ENCODE measurements at places on chromosomes 6 and 20.

- no peak for DNase-seq
Observed at GRCh38 chr6:107973594-107973993, 15.6 kb upstream of the SEC63 start.

- no peak for DNase-seq
Observed at GRCh38 chr6:33439956-33440648, 14.3 kb upstream of the ZBTB9 start.

GRCh38 chr6:75204217-75204958 is 1.5 kb downstream of the COL12A1 start:
- peak; percentile 67 for DNase-seq

DNA sequence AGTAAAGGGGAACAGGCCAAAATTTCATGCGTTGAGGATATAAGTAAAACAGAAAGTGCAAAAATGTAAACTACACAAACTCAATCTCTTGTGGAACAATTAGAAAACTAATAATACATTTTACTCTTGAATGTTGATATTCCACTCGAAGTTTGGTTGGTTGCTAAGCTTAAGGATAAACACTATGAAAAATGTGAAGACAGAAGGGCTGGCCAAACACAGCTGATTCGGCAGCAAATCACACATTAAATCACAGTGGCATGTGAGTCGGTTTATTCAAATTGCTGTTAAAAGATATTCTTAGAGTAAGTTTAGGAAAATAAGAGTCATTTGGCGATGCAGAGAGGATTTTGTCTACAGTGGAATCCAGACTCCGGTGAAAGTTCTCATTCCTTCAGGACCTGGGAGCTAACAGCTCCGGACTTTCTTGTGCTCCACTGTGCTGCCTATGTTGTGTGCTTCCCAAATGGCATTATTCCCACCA is 1.4 kb upstream of the EPM2A start:
- no peak for DNase-seq

DNA sequence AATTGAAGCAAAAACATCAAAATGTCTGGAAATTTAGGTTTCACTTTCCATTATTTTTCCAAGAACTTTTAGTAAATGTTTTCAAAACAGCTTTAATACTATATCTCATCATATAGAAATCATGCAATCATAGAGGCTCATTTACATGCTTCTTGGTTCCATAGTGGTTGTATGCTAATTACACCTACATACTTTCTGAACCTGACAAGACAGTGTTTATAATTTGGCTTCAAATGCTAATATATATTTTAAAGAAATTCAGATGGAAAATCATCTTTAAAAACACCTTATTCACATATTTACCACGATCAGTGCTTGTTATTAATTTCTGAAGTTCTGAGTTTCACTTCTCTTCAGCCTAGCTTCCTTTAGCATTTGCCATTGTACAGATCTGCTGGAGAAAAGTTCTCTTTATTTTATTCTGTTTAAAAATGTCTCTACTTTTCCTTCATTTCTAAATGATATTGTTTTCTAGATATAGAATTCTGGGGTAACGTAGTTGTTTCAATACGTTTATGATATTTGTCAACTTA is 89.9 kb downstream of the PLCB1 start:
- no peak for DNase-seq

DNA sequence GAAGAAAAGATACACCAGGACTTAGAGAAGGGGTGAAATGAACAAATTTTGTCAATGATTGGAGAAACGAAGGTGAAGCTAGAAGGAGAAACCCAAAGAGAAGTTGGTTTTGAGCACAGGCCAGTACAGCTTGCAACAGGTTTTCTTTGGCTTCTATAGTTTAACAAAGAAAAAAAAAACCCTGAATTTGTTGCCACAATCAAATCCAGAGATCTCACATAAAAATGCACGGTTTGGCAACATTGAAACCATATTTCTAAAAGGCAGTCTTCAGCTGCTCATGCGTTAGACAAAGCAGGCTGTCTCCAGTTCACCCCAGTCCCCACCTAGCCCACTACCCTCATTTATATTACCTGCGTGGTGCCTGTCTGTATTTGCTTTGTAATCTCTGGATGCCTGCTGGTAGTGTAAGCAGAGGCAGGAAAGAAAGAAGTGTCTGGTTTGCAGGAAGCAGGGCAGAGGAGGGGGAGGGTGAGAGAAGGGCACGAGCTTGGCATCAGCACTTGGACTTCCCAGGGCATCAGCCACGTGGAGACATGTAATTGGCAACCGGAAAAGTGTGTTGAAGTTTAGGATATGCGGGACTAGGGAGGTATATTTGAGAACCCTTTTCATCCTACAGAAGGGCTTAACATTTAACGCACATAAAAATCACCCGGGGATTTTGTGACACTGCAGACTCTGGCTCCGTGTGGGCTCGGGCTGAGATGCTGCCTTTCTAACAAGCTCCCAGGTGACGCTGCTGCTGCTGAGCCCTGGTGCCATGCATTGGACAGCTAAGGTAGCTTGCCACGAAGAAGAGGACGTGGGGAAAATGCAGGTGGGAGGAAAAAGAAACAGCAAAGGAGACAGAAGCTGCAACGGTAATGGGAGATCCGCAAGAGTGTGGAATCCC is 14.4 kb downstream of the PFDN4 start:
- DNase-seq, result no peak

- no peak for DNase-seq
Observed at GRCh38 chr20:24970754-24971153, 21.7 kb downstream of the CST7 start.

GRCh38 chr6:134295953-134296553 is 21.9 kb downstream of the SGK1 start:
- peak; percentile 96 for DNase-seq

- no peak for DNase-seq
Observed at GRCh38 chr6:110390404-110390803, 25.0 kb downstream of the DDO start.

GRCh38 chr20:20549267-20549612 is 163.2 kb downstream of the RALGAPA2 start:
- no peak for DNase-seq

GRCh38 chr6:137740091-137740755 is 126.8 kb upstream of the TNFAIP3 start:
- DNase-seq, result no peak

DNA sequence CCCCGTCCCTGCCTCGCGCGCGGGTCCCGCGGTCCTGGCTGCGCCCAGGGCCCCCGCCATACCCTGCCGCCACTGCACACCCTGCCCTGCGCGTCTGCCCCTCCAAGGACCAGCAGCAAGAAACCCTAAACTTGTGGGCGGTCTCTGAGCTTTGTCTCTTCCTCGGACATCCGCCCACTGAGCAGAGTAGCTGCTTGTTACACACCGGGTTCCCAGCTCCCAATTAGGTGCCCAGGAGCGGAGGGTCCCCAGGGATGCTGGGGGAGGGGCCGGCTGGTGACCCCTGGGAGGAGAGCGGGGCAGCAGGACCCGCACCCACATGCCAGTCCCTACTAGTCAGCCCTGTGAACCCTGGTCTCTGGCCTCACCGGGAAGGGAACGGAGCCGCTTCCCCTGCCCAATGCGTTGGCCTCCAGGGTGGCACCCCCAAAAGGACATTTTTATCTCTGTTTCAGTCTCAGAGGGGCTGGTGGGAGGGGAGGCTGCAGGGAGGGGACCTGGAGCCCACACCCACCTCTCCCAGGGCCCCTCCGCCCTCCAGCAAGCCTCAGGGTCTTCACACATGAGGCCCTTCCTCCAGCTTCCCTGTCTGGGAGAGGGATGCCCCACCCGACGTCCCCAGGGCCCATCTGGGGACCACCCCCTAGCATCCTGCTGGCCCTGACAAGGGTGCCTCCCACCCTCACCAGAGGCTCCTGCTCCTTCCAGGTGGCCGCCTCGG is 10.5 kb downstream of the STMN3 start:
- DNase-seq, result no peak

DNA sequence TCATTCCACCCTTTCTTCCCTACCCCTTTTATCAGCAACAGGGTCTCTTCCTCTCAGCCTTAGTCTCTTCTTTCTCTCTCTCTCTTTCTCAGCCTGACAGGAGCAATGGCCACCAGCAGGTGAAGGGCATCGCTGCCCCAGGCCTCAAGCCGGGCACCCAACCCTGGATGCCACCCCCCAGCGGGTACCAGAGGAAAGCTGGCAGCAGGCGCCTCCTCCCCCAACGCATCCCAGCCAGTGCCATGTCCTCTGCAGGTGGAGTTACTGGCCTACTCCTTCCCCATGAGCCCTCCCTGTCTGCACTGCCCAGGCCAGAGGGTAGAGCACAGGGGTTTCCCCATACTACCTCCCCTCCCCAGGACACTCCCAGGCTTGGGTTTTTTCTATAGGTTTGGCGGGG is 32.2 kb downstream of the EIF2S2 start:
- DNase-seq, result no peak

DNA sequence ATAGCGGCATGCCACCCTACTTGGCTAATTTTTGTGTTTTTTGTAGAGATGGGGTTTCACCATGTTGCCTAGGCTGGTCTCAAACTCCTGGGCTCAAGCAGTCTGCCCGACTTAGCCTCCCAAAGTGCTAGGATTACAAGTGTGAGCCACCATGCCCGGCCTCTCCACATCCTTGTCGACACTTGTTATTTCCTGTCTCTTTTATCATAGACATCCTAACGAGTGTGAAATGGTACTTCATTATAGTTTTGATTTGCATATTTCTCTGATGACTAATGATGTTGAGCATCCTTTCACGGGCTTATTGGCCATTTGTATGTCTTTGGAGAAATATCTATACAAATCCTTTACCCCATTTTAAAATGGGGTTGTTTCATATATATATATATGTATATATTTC is 39.0 kb upstream of the ASXL1 start:
- DNase-seq, result no peak

- DNase-seq, result no peak
Observed at GRCh38 chr6:88301256-88301655, 135.1 kb upstream of the CNR1 start.

GRCh38 chr20:44448753-44449546 is 26.7 kb upstream of the TTPAL start:
- DNase-seq, result no peak

GRCh38 chr6:24926192-24926591 is 9.6 kb downstream of the RIPOR2 start:
- DNase-seq, result no peak

DNA sequence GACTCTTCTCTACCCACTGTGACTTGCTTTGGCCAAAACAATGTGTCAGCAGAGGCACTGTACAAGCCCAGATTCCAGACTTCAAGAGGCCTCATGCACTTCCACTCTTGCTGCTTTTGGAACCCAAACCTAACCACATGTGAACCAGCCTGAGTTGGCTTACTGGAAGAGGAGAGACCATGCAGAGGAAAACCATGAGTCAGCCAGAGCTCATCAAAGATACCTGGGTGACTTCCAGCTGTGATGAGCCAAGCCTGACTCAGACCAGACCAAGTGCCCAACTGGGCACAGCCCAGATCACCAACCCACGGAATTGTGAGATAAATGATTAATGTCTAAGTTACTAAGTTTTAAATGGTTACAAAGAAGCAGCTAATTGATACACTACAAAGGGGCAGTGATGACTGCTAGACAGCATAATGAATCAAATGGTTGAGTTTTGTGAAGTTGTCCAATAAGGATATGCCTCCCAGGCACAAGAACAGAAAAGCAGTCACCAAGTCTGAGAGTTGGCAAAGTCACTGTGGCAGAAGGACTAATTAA is 16.2 kb upstream of the BEND6 start:
- peak; percentile 83 for DNase-seq

DNA sequence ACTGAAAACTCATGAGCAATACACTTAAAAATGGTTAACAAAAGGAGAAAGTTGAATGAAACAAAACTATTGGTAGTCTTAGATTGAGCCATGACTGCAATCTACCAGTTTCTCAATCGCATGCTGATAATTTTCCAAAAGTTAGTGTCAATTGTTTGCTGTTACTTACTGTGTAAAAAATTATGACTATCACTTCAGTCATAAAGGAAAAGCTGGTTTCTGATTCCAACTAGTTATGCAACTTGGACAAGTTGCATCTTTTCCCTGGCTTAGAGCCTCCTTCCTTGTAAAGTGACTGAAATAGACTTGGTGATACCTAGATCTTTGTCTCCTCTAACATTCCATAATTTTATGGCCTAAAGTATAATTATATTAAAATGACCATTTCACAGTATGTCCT is 88.3 kb upstream of the PAK5 start:
- no peak for DNase-seq

GRCh38 chr20:36491901-36492617 is 49.3 kb upstream of the MYL9 start:
- DNase-seq, result no peak

DNA sequence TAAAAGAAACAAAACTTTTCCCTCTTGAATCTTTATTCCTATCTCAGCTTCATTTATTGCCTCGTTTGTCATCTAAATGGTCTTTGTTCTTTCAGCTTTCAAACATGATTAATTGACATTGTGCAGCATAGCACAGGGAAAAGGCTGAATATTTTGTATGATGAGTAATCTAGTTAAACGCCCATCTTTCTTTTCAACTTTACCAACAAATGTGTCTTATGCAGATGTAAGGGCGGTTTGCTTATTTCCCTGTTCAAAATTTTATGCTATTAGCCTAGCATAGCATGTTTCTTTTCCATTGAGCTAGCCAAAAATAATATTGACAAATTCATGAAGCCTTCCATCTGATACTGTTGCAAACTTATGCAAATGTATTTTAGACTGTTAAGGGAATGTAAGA is 176.4 kb upstream of the AKAP12 start:
- DNase-seq, result peak; percentile 54

DNA sequence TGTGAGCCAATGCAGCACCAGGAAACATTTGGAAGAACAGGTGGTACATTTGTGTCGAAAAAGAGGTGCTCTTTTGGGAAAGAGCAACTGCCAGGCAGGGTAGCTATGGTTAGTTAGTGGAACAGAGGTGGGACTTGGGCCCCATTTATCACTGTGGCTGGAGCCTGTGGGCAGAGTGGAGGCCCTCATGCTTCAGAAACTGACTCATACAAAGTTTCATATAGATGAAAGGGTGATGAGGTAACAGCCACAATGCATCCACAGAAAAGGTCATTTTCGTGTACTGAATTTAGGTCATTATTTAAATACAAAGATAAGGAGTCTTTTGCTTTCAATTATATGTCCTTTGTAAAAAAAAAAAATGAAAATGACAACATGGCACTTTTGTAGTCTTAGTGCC is 76.4 kb upstream of the HS3ST5 start:
- no peak for DNase-seq

DNA sequence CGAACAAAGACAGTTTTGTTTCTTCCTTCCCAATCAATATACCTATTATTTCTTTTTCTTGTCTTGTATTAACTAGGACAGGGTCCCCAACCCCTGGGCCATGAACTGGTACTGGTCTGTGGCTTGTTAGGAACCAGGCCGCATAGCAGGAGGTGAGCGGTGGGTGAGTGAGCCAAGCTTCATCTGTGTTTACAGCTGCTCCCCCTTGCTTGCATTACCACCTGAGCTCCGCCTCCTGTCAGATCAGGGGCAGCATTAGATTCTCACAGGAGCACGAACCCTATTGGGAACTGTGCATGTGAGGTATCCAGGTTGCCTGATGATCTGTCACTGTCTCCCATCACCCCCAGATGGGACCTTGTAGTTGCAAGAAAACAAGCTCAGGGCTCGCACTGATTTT is 151.9 kb downstream of the CDKAL1 start:
- no peak for DNase-seq

Data from HTR-8/SVneo (cell line).